ENCODE measurements at places on chromosomes 11 and 22.

DNA sequence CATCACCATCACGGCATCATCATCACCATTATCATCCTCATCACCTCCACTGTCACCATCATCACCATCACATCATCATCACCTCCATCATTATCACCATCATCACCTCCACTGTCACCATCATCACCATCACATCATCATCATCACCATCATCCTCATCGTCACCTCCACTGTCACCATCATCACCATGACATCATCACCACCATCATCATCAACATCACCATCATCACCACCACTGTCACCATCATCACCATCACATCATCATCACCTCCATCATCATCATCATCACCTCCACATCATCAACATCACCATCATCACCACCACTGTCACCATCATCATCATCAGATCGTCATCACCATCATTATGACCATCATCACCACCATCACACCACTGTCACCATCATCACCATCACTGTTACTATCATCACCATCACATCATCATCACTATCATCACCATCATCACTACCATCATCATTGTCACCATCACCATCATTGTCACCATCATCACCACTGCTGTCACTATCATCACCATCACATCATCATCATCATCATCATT lies 32.8 kb downstream of the PARVG start:
- no peaks in the 10 kb centered on the region for H3K36me3 ChIP-seq
- no peak overlapping the region for H3K27ac ChIP-seq
- no peak for DNase-seq
- H3K4me1 ChIP-seq, result no peaks in the 10 kb centered on the region
- H3K27me3 ChIP-seq, result no peaks in the 10 kb centered on the region

- H3K27me3 ChIP-seq, result no peaks in the 10 kb centered on the region
- no peaks in the 10 kb centered on the region for H3K36me3 ChIP-seq
- H3K27ac ChIP-seq, result peak overlapping the region; percentile 75
- H3K4me3 ChIP-seq, result no peak overlapping the region
- DNase-seq, result no peak
Observed at GRCh38 chr11:2215230-2215560, 43.6 kb upstream of the TH start.

DNA sequence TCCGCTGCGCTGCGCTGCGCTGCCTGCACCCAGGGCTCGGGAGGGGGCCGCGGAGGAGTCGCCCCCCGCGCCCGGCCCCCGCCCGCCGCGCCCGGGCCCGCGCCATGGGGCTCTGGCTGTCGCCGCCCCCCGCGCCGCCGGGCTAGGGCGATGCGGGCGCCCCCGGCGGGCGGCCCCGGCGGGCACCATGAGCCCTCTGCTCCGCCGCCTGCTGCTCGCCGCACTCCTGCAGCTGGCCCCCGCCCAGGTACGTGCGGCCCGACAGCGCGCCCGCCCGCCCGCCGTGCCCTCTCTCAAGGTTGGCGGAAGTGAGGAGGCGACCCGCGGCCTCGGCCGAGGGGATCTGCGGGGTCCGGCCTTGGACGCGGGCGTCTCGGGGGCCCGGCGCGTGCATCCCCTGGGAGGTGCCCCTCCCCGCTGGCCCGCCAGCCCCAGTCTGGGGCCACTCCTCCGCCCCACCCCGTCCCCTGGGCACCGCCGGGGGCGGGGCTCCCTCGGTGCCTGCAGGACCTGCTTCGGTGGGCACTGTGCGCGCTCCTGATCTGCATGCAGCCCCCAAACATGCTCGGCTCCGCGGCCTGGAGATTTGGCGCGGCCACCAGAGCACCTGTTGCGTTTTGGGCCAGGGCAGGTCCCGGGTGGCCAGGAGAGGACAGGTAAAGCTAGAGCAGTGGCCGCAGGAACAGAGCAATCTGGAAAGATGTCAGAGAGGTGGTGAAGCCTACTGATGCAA lies 429 bp downstream of the VEGFB start:
- no peaks in the 10 kb centered on the region for H3K27me3 ChIP-seq
- no peak for DNase-seq
- peaks cover 21% of the 10 kb centered on the region for H3K4me1 ChIP-seq

DNA sequence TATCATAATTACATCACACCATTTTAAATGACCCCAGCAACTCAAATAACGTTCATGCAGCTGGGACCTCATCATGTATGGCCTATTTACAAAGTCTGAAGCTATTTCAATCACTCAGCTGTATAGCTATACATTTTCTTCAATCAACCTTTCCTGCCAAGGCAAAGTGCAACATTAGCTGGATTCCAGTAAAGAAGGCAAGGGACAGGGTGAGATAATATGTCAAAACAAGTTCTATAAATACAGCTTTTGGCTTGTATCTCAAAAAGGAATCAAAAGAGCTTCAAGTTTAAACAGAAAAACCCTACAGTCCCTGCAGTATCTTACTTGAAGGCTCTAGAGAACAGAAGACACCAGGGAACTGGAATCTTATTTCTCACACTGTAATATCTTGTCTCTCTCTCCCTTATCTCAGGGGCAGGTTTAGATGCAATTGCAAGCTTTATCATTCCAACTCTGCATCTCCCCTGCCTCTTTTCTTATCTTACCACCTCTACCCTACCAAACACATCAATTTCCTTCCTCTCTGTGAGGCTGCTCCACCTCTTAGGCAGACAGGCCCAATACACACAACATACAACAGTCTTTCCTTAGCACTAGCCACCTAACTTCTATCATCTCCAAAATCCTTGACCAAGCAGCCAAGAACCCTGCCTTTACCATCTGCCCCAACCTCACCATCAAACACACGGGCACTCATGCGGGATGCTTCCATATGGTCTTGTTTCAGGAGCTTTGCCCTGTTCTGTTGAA lies 34.5 kb downstream of the CELF1 start:
- no peak overlapping the region for H3K27ac ChIP-seq
- H3K4me1 ChIP-seq, result peaks cover 22% of the 10 kb centered on the region
- peaks cover 2% of the 10 kb centered on the region for H3K36me3 ChIP-seq
- no peaks in the 10 kb centered on the region for H3K27me3 ChIP-seq
- no peak overlapping the region for H3K4me3 ChIP-seq

DNA sequence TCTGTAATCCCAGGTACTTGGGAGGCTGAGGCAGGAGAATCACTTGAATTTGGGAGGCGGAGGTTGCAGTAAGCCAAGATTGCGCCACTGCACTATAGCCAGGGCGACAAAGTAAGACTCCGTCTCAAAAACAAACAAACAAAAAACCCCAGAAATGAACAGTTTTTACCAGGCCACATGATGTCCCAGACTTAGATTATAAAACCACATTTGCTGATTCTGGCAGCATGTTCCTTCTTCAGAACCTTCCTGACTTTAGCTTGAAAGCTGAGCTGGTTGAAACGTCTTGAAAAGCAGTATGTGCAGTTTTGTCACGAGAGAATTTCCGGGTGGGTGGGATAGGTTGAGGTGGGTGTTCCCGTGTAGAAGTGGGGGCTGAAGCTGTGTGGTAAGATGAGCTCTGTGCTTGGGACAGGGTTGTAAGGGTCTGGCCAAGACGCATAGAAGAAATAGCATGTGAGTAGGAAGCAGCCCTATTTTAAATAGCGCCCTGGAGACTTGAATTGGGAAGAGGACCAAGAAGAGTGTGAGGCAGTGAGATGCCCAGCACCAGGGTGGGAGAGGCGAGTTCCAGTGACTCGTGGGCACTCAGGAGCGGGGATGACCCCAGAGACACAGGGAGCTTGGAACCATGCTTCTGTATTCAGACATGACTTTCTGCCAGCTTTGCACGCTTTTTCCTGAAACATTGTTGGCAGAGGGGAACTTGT lies 7.6 kb downstream of the AP2A2 start:
- no peak overlapping the region for H3K4me3 ChIP-seq
- no peaks in the 10 kb centered on the region for H3K36me3 ChIP-seq
- peaks cover 19% of the 10 kb centered on the region for H3K4me1 ChIP-seq
- H3K27me3 ChIP-seq, result no peaks in the 10 kb centered on the region
- H3K27ac ChIP-seq, result no peak overlapping the region

DNA sequence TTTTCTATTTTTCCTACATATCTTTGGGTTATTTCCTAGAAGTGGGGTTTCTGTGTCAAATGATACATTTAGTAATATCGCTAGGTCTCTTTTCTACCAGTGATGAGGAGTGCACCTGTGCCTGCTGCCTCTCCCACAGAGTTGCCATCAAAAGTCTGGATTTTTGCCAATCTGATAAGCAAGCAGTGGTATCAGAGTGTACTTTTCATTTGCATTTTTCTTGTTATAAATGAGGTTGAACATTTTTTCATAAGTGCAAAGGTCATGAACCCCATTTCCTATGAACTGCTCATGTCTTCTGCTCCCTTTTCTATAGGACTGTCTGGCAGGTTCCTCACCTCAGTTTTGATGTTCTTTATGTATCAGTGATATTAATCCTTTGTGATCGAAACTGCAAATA lies 1.7 kb downstream of the TRPM5 start:
- no peak overlapping the region for H3K4me3 ChIP-seq
- DNase-seq, result no peak
- H3K36me3 ChIP-seq, result no peaks in the 10 kb centered on the region
- no peak overlapping the region for H3K27ac ChIP-seq
- no peaks in the 10 kb centered on the region for H3K4me1 ChIP-seq

- H3K27me3 ChIP-seq, result no peaks in the 10 kb centered on the region
- 0 out of 2 replicates have a peak, but pooled peaks cover 3% of the 10 kb centered on the region for H3K4me1 ChIP-seq
- no peaks in the 10 kb centered on the region for H3K36me3 ChIP-seq
Observed at GRCh38 chr11:72267956-72268617, 24.1 kb upstream of the PHOX2A start.

DNA sequence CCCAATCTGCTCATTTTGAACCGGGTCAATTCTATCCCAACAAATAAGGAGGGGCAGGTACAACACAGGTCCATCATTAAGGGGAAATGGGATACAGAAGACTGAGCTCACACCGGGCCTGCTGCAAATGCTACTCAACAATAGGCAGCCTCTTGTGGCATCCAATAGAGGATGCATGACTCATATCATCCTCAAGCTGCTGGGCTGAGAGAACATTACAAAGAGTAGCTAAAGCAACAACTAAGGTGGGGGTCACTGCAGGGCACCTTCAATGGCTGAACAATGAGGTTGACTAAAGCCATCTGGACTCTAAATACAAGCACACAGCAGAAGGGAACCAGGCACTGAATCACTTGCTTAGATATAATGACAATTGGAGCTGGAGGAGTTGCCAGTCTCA lies 130.1 kb upstream of the SYN3 start:
- no peak for DNase-seq
- H3K27ac ChIP-seq, result no peak overlapping the region
- no peaks in the 10 kb centered on the region for H3K4me1 ChIP-seq
- H3K4me3 ChIP-seq, result no peak overlapping the region
- no peaks in the 10 kb centered on the region for H3K36me3 ChIP-seq

GRCh38 chr11:128874427-128874826 lies 7.3 kb upstream of the KCNJ1 start:
- no peaks in the 10 kb centered on the region for H3K4me1 ChIP-seq
- no peak for DNase-seq
- no peak overlapping the region for H3K4me3 ChIP-seq
- peaks cover 8% of the 10 kb centered on the region for H3K27me3 ChIP-seq
- no peak overlapping the region for H3K27ac ChIP-seq
- H3K36me3 ChIP-seq, result no peaks in the 10 kb centered on the region

GRCh38 chr11:26227301-26227746 lies 104.6 kb upstream of the ANO3 start:
- H3K4me1 ChIP-seq, result no peaks in the 10 kb centered on the region
- no peaks in the 10 kb centered on the region for H3K27me3 ChIP-seq
- H3K27ac ChIP-seq, result no peak overlapping the region
- H3K4me3 ChIP-seq, result no peak overlapping the region
- peak; percentile 31 for DNase-seq

DNA sequence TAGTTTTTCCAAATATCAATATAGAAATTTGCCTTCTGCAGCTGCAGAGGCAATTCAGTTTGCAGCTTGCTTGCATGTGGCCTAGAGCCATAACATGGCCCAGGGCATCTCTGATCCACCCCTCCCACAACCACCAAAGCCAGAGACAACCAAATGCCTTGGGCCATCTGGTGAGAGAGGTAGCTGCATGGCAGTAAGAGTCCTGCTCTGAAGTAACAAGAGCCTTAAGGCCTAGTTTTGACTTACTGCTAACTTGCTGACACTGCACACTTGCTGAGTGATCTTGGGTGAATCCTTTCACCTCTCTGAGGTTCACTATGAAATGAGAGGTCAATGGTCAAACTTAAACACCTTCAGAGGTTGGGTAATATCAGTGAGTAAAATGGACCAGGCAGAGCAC lies 4.9 kb upstream of the SPECC1L start:
- H3K4me1 ChIP-seq, result no peaks in the 10 kb centered on the region
- DNase-seq, result no peak
- no peaks in the 10 kb centered on the region for H3K36me3 ChIP-seq
- H3K27ac ChIP-seq, result no peak overlapping the region
- H3K27me3 ChIP-seq, result no peaks in the 10 kb centered on the region

DNA sequence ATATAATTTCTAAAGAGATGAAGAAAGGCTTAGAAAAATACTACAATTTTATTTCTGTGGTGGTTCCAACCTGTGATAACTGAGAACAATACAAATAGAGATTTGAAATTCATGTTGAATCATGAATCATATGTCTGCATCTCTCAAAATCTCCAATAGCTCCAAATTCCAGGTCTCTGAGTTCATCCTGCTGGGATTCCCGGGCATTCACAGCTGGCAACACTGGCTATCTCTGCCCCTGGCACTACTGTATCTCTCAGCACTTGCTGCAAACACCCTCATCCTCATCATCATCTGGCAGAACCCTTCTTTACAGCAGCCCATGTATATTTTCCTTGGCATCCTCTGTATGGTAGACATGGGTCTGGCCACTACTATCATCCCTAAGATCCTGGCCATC lies at the start of gene OR56B1:
Gene OR56B1, plus strand, starts transcription at position 53 of the 400 bp plus-strand sequence. Its CDS starts 69 bp downstream, at position 122.
- no peaks in the 10 kb centered on the region for H3K4me1 ChIP-seq
- no peak for DNase-seq
- H3K36me3 ChIP-seq, result no peaks in the 10 kb centered on the region
- H3K27ac ChIP-seq, result no peak within 1 kb of the TSS
- H3K4me3 ChIP-seq, result no peak within 1 kb of the TSS

DNA sequence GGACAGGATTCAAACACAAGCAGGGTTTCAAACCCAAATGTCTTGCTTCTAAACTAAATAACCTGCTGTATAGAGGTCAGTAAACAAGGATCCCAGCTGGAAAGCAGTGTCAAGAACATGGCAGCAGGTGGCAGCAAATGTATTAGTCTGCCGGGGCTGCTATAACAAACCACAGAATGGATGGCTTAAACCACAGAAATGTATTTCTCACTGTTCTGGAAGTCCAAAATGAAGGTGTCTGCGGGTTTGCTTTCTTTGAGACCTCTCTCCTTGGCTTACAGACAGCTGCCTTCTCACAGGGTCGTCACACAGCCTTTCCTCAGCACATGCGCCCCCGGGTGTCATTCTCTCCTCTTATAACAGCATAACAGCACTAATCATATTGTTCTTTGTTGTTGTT lies 65.1 kb upstream of the LRRC55 start:
- H3K4me3 ChIP-seq, result no peak overlapping the region
- DNase-seq, result peak; percentile 57
- H3K36me3 ChIP-seq, result no peaks in the 10 kb centered on the region
- H3K27ac ChIP-seq, result no peak overlapping the region
- H3K4me1 ChIP-seq, result no peaks in the 10 kb centered on the region
- no peaks in the 10 kb centered on the region for H3K27me3 ChIP-seq

Measured in Caco-2 (cell line).